Posterior vena cava (tissue), 2 donors: ENCODE measurements at places on chromosomes 1 and 21. TPM values are rescaled to one million over a fixed set of nuclear protein-coding genes. Genes with fewer than 3 reads are reported as not detected.

TEKT2 gene
- total RNA-seq = not detected

CACNA1S gene
- total RNA-seq = 0.14 TPM

S100A3 gene
- total RNA-seq = 8.3 TPM

GCSAML gene
- total RNA-seq = 0.60 TPM

NUF2 gene
- 0.56 TPM for total RNA-seq
